ENCODE measurements at places on chromosomes 1 and 21. TPM values are rescaled to one million over a fixed set of nuclear protein-coding genes. Genes with fewer than 3 reads are reported as not detected.

DNA sequence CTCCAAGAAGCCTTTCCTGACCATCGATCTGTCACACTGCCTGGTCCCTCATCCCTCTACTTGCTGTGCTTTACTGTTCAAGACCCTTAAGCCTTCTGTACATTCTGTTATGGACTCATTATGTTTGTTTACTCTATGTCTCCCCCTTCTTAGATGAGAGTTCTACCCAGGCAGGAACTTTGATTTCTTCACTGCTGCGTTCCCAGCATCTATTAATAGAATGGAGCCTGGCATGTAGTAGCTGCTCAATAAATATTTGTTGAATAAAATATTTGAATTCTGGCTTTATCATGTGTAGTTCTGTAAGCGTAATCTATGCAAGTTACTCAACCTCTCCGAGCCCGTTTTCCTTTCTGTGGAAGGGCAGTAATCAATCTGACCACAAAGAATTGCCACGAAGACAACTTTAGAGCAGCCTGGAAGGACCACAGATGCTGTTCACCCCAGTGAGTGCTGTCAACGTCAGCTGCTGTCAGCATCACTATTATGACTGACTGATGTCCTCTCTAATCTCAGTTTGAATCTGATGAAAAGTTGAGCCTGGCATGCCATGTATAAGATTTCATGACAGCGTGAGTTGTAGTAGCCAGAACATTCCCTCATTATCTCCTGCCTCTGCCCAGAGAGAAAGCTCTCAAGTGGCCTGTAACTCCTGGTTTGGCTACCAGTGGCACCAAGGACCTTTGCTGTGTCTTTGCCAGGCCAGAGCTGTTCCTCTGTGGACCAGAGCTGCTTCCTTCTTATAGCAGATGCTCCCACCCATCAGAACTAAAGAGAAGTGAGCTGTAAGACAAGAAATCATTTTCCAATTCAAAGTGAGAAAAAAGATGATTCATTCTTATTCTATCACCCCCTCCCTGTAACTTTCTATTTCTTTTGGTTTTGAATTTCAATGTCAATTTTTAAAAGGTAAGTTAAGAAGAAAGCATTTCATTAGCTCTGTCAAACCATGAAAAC is 94.5 kb downstream of the PRDM2 start:
- DNase-seq = no peak

DNA sequence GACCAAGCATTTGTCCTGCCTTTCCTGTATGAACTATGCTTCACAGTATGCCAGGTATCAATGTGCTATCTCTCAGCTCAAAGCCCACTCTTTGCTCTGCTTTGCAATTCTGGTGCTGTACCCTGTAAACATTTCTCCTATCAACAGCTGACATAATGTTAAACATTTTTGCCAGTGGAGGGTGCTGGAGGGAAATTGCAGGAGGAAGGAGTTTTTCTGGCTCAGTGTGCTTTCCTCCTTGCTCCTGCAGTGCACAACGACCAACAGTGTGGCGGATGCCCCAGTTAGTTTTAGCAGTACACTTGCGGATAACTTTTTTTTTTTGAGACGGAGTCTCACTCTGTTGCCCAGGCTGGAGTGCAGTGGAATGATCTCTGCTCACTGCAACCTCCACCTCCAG is 67.1 kb upstream of the PTGFRN start:
- DNase-seq = no peak

CD160 gene
- not detected for total RNA-seq

DNA sequence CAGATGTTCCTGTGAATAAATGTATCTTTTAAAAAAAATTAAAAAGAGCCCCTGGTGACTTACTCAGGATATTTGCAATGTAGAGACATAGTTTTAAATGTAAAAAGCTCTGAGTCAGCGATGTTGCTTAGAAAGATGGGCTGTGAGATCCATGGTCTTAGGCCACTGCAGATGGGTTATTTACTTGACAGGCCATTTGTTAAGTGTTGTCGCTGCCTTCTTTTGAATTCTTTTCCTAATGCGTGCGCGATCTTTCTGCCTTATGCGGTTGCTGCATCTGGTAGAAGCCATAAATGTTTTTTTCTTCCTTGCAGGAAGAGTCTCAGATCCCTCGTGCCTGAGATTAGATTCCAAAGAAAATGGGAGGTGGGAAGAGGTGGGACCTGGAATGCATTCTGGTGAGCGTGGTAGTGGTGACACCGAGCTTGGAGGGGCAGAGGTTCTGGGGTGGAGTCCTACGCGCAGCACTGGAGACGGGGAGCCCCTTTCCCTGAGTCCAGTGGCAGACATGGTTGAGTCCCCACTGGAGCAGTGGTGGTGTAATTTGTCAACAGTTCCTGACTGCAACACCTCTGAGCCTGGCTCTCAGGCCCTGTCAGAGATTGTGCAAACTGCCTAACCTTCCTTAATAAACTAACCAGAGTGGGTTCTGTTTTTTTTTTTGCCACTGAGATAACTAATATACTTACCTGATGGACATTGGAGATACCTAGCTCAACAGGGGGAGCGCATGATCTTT is 197.2 kb downstream of the HHAT start:
- DNase-seq = no peak

INKA2 gene
- total RNA-seq = 1.1 TPM
